Activated CD4-positive, alpha-beta T cell treated with anti-CD3 and anti-CD28 coated beads, Interleukin-2, Interleukin-6, amounts not matched to agents 100 ng/mL and 50 ng/mL, durations not matched to agents 16 hours and 8 hours (primary cell): ENCODE measurements at places on chromosomes 5 and 9.

- no peak for DNase-seq
Observed at GRCh38 chr5:38758774-38759600, 86.8 kb upstream of the OSMR start.

GRCh38 chr9:69874301-69875060 is 53.9 kb downstream of the CFAP95 start:
- no peak for DNase-seq

- DNase-seq, result no peak
Observed at GRCh38 chr9:27369591-27369990, 72.6 kb upstream of the EQTN start.

DNA sequence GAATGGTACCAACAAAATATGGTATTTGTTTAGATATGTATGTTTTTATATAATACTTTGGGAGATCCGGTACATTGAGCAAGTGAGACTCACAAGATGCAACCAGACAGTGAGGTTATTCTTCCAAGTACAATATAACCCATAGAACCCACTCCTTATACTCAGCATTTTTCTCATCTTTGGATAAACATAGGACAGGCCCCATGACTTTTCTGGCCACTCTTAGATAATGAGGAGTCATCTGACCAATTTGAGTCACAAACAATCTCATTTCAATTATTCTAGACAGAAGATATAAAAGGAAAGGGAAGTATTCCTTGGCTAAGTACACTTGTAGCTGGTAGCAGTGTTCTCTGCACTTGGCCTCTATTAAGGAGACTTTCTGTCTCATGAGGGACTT is 150.2 kb downstream of the SGCD start:
- no peak for DNase-seq

GRCh38 chr5:37774912-37775483 is 64.8 kb downstream of the GDNF start:
- peak; percentile 43 for DNase-seq

- no peak for DNase-seq
Observed at GRCh38 chr9:26439061-26439624, 453.5 kb downstream of the CAAP1 start.

DNA sequence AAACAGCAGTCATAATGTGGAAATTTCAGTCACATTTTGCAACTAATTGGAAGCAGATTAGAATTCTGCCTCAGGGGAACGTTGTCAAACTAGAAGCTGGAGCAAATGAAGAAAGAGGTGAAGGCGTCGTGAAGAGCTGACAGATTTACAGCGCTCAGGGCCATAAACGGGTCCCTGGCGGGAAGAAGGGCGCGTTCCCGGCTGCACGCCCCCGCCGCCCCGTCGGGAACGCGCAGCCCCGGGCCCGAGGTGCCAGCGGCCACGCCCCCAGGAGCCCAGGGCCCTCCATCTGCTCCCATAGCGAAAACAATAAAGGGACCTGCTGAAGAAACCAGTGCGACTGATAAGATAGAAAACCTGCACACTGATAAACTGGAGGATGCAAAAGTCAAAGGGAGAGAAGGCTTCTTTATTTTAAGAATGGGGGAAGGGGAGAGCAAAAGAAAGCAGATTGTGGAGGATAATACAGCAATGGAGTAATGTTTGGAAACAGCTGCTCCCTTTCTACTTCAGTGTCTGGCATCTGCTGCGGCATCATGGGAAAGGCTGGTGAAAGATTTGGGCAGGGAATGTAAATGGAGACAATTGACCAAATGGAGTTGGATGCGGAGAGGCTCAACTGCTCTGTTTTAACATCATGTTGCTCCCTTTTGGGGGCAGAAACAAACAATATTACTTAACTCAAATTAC is 11.1 kb downstream of the ZNF608 start:
- no peak for DNase-seq

DNA sequence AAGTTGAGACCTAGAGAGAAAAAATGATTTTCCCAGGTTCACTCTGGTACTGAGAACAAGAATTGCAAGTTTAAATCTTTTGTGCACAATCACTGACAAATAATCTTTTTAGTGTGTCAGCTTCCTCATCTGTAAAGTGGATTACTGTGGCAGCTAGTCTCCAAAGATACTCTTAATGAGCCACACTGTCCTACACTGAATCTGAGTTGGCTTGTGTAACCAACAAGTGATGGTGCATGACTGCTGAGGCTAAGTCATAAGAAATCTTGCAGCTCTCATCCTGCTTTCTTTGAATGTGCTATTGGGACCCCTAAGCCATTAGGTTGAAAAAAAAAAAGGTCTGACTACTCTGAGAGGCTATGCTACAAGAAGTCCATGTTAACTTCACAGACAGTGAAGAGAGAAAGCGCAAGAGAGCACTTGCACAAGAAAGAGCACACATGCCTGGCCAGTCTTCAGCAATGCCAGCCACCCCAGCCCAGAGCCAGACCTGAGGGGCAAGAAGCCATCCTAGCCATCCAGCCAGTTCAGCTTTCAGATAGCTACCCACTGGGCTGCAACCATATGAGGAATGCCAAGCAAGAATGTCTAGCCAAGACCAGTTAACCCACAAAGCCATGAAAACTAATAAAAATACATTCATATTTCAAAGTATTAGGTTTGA is 419.4 kb downstream of the RAB3C start:
- DNase-seq, result no peak

GRCh38 chr9:6051511-6051950 is 36.1 kb upstream of the RANBP6 start:
- no peak for DNase-seq

GRCh38 chr9:5188060-5188984 is 2.9 kb upstream of the INSL6 start:
- no peak for DNase-seq

- DNase-seq, result no peak
Observed at GRCh38 chr5:166671811-166672210, 1619.6 kb upstream of the WWC1 start.

DNA sequence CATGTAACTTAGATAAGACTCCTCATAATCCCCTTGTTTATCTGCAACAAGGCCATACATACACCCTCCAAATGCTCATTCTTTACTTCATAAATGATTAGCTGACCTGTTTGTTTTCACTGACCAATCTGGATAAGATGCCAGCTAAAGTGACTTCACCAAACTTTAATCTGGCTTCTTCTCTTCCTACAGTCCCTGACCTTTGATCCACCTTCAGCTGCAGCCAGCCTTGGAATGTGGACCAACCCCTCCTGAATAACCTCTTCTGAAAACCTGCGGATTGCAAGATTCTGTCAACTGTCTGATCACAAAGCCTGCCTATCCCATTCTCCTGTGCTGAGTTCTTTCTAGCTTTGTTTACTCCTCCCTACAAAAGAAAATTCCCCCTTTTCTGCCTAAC is 476.8 kb downstream of the LRRC70 start:
- DNase-seq, result no peak

GRCh38 chr9:77251050-77251449 is 73.7 kb downstream of the VPS13A start:
- DNase-seq, result no peak

- no peak for DNase-seq
Observed at GRCh38 chr9:114004221-114004716, 73.8 kb downstream of the AMBP start.
